ENCODE measurements at places on chromosomes 7 and 10.

DNA sequence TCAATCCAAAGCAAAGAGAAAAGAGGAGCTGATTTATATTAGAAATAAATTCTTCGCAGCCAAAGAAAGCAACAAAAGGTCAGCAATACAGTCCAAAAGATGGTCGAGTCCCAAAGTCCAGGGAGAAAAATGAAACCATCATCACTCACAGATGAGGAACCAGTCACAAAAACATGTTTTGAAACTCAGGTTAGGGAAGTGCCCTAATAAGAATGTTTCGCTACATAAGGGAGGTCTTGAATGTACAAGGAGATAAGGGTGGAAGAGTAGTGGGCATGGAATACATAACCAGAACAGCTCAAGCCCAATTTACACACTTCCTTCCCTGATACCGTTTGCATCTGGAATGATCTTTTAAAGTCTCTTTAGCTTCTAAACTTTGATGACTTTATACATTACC, 53.6 kb downstream of the VPS41 start:
- DNase-seq: no peak

- DNase-seq: no peak
These were observed 208.1 kb downstream of the KIAA1217 start for GRCh38 chr10:24417053-24417452.

DNA sequence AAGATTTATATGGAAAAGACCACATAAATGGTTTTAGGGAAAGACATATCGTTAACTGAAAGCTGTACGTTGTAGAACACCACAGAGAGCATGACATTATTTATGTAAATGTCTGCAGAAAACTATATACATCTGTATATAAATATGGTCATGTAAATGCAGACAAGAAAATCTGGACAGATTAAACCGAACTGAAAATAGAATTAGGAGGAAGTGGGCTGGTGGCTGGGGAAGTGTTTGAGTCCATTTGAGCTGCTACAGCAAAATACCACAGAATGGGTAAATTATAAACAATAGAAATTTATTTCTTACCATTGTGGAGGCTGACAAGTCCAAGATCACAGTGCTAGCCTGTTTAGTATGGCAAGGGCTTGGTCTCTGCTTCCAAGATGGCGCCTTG, 56.3 kb upstream of the USP6NL start:
- no peak for DNase-seq

- DNase-seq: no peak
These were observed 20.5 kb upstream of the FAM13C start for GRCh38 chr10:59382831-59383295.

DNA sequence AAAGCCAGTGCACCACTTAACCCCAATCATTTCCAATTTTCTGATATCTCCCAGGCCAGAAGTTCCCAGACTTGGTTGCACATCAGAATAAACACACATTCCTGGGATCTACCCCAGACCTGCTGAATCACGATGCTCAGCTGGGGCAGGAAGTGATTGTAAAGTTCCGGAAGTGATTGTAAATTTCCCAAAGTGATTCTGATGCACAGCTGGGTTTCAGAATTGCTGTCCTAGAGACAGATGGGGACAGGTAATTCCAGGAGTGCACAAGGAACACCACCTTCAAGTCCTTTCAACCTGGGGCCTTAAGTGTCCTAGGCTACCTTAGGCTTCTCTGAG, 104.2 kb upstream of the EEPD1 start:
- no peak for DNase-seq

DNA sequence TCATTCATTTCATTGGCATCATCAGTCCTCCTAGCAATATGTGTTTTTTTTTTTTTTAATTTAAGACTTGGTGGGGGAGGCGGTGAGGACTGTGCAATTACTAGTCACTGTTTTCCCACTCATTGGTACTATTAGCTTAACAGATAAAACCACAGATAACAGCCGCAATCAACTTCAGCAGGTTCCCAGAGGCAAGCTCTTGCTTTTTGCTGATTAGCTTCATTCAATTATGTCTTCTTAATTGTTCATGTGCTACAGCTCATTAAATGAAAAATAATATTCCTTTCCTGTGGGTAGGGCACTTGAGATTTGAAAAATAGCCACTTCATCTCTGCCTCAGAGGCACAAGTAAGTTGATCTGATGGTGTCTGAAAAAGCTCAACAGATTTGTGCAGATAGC, 215.5 kb downstream of the PCDH15 start:
- DNase-seq: no peak

DNA sequence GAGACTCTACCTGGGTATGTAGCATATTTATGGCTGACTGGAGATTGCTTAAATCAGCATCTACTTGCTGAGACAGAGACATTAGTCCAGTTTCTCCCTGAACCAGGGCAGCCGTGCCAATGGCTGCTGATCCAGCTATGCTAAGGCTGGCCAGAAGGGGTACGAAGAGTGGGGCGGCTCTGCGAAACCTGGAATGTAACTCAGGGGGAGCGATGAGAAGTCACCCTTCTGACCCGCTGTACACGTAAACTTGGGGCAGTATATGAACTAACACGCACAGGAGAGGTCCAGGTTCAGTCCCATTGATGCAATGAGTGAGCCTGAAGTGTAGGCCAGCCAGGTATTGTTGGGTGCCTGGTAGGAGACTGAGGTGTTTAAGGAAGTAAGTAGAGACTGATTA, 73.7 kb downstream of the PRR15 start:
- DNase-seq: no peak

DNA sequence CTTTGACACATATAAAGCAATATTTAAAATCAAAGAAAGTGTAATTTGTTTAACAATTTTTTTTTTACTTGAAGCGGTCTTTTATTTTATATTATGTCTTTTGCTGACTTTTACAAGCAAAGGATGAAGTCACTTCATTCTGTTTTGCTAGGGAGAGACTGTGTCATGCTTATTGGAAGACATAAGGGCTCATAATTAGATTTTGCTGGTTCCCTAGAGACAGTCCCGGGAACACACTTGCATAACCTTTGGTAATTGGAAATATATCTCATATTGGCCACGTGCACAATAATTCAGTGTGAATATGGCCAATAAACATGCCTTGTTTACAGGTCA, 448 bp upstream of the NET1 start:
- DNase-seq: no peak

DNA sequence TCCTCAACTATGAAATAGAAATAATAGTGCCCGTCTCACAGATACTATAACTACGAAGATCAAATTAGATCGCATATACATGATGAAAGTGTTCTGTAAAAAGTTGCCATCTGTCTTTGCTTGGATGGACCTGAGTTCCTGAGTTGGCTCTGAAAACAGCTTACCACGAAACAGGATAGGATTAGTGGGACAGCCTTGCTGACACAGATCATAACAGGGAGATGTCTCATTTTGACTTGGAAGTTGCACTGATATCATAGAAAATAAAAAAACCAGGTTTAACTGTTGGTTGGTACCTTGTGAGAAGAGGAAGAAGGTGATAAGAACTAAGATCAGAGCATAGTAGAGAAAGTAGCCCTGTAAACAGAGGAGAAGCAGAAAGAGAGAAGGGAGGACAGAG, 79.3 kb upstream of the AGBL3 start:
- no peak for DNase-seq

DNA sequence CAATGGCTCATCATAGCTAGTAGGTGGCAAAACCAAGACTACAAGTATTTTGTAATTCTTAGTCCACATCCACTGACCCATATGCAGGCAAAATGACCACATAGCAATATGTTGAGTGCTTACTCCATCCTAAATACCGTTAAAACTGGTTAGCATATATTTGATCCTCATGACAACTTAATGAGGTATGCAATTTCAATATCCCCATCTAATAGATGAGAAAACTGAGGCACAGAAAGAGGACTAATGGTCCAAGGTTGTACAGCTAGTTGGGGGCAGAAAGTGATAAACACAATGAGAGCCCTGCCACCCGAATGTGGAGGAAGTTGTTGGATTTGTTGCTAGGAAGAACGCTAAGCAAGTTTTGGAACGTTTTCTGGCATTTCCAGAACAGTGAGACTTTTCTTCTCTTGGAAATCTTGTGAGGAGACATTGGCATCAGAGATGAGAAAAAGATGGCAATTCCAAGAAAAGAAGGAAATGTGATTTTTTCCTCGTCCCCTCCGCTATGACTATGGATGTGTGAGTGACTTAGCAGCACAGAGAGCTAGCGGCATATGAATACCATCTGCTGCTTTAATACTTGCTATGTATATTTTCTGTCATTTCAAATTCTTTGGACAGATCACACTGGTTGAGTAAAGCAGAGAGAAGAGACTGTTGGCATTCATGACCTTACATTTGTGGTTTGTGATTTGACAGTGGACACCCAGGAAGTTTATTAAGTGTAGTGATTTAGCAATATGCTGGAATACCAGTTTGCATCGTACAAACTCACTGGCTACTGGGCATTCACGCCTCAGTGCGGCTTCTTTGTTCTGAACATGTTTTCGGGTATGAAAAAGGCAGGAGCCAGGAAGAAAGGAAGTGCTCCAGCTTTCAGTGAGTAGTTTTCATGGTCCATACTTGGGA, 51.5 kb downstream of the NRCAM start:
- no peak for DNase-seq

DNA sequence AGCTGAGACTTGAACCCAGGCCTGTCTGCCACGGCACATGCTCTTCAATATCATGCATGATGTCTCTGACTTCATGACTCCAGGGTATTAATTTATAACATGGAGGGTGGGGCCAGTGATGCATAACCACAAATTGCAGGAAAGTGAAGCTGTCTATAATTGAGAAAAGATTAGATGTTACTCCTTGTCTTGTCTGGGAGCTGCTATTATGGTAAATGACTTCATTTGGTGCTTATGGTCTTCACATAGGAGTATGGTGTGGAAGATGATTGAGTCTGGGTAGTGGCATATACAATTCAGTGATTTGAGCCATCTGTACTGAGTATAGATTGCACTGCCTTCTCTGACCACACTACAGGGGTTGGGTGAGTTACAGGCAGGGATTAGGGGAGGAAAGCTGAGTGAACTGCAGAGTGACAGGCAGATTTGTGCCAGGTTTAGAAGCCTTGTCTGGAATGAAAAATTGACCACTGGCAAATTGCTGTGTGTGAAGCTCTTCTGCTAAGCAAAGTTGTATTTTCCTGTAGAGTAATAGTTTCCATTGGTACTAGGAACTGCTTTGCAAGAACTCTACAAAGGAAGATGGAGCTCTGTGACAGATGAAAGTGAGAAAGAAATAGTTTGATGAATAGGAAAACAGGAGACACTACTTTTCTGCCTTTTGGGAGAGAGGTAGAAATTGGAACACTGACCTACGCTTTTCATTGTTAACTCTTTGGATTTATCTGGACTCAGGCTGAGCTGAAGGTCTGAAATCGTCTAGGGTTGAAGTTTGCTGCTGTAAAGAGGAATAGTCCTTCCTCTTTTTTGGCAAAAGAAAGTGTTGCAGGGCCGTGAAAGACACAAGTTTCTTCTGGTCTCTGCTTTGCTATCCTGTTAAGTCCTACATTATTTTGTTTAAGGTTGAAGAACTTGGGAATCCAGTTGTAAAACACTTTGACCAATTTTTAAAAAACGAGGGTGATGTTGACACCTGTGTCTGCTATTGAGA, 2.7 kb downstream of the SND1 start:
- no peak for DNase-seq

- DNase-seq: no peak
These were observed 94.4 kb downstream of the AHR start for GRCh38 chr7:17392846-17393245.

GRCh38 chr10:88974446-88975376, 15.9 kb upstream of the FAS start:
- no peak for DNase-seq

DNA sequence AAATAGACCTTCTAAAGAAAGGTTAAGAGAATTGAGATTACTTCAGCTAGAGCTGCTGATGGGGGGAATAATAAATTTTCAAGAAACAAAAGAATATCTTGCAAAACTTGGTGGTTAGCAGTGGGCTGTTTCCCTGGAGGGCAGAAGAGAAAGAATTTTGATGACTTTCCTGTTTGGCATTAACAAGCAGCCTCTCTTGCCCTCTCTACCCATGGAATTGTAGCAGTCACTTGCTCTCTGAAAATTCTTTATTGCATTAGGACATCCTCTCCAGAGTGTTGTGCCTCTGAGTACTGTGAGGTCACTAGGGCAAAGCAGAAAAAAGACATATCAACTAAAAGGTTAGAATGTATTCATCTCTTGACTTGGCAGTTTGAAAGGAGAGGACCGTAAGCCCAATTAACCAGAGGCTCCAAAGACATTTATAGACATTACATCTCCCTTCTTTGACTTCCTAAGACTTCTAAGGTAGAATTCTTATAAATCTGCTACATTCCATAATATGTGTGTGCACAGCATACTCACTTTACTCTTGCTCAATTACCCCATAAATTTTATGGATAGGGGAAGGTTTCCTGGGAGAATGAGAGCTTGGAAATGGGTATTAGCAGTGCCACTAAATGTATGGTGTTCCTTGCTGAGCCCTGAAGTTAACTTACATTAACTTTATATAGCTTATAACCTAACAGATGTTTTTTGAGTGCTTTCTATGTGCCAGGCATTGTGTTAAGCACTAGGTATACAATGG, 215.3 kb downstream of the KIF20B start:
- no peak for DNase-seq

DNA sequence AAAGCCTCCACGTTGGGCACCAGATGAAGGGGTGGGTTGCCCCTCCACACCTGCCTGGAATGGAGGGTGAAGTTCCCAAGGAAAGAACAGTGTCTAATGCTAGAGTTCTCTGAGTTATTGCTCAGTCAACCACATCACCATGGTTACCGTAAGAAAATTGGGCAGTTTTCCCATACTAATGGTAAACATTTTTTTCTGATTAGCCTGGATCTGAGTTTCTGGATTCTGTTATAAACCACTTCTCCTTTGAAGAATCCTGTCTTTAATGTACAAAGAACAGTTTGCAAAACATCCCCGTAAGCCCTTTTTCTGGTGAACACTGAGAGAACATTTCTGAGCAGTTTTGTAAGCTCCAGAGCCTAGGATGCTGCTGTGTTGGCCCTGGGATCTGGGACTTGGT, 45.5 kb downstream of the ABCC2 start:
- DNase-seq: no peak

DNA sequence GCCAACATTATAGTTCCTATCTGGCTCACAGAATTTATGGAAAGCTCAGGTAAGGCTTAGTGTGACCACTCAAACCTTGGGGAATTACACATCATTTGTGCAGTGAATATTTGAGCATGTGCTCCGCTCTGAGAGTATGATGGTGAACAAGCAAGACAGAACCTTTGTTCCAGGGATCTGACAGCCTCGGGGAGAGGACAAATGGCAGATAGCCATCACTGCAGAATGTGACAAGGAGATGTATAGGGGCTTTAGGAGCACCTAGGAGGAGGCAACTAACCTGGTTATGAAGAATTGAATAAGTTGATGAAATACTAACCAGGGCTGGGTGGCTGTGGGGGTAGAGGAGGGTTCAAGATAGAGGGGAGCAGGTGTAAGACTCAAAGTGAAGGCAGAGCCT, 290.5 kb downstream of the GFRA1 start:
- no peak for DNase-seq

- no peak for DNase-seq
These were observed 42.1 kb upstream of the MGMT start for GRCh38 chr10:129424978-129425377.

- no peak for DNase-seq
These were observed 2.2 kb upstream of the DLX5 start for GRCh38 chr7:97026715-97027426.

All from nucleus accumbens (tissue), 56 donors.